ENCODE measurements at places on chromosomes 4 and X.

GRCh38 chr4:12881945-12882584 is 602.1 kb downstream of the RAB28 start:
- DNase-seq = no peak

DNA sequence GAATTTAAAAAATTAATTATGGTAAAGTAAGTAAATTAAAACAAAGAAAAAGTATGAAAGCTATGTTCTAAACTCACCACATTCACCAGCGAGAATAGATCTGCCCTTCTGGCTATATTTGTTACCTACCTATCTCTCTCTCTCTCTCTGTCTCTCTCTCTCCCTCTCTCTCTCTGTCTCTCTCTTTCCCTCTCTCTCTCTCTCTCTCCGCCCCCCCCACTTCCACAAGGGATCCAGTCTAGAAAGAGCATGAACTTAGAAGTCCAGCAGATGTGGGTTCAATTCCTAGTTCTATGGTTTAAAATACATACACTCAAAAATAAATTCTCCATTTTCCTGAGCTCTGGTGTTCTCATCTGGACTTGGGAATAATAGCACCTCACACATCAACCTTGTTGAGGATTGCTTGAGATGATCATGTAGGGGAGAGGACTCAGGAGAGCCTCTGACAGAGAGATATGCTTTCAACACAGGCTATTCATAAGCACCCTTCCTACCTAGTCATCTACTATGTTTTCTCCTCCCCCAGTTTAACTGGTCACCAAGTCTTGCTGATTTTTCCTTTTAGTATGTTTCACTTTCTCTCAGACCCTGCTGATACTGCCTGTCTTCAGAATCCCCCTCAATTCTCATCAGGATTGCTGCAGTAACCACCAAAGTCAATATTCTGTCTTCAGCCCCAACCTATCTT is 64.7 kb downstream of the SLC7A11 start:
- no peak for DNase-seq

- no peak for DNase-seq
These were observed 51.8 kb upstream of the TRAM1L1 start for GRCh38 chr4:117137145-117137544.

GRCh38 chrX:41563876-41564275 is 116.7 kb downstream of the NYX start:
- no peak for DNase-seq

All from NCI-H1417 (cell line).